DMS53 (cell line): ENCODE measurements at places on chromosomes 4 and X.

DNA sequence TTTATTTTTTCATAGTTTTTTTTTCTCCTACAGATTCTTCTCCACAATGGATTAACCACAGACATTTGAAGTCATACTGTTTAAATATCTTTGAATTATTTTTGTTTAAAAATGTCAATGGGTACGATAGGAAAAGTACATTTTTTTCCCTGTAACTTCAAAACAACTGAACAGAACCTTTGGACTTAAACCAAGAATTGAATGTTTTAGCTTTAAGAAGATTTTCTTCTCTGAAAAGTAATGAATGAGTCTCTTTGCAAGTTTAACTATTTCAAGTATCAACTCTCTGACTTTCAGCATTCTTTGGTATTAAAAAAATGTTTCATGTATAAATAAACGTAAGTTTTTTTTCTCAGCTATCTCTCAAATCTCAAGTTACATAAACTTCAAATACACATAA is 364.3 kb downstream of the FBXO8 start:
- no peak for DNase-seq

GRCh38 chr4:53532521-53532920 is 58.8 kb downstream of the LNX1 start:
- no peak for DNase-seq

DNA sequence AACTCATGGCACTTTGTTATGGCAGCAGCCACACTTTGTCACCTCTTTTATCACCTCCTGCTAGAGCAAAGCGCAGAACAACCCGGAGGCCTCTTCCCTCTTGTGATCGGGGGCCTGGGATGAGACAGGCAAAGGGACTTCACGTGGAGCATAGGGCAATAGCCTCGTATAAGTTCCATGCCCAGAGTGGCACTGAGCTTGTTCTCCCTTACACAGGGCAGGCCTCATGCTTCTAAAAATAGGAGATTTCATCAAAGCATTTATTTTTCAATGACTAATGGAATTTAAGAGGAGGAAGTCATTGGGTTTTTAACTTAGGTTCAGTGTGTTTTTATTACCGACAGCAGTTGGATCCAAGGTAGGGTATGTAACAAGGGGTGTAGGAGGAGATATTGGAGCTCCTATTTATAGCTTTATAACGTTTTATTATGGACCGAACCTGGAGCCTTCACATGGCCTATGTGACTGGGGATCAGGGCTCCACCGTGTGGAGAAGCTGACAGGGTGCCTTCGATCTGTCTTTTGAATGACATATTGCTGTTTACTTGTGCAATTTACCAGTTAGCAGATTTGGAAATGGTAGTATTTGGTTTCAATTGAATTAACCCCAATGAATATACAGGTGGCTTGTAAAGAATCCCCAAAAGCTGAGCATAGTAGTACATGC is 93.8 kb downstream of the SLC2A9 start:
- DNase-seq = no peak

GRCh38 chr4:156999175-156999517 is 27.5 kb upstream of the PDGFC start:
- DNase-seq = peak; percentile 71

DNA sequence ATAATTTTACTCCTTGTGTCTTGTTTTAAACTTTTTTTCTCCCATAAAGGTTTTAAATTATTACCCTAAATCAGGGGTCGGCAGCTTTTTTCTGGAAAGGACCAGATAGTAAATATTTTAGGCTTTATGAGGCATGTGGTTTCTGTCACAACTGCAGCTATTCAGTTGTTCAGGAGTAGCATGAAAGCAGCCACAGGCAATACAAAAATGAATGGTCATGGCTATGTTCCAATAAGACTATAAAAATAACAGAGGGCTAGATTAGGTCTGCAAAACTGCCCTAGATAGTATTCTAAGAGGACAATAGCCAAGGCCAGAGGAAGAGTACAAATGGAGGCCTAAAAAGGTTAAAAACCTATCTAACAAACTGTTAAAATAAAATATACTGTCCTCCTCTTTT is 24.6 kb downstream of the HERC5 start:
- DNase-seq = no peak

DNA sequence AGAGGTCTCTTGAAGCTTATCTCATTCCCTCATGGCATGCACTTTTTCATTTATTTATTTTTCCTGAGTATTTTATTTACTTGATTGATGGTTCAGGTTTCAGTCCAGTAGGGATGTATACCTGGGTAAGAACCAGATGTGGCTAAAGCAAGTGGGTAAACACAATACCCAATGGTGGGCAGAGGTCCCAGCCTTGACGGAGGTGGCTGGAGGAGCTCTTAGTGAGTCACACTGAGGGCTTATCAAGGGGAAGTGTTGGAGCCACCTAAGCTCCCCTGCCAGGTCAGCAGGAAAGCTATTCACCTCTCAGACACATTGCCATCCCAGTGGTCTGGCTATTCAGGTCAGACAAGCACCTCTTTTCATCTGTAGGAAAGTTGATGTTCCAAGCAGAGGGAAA is 236.2 kb upstream of the MAGEB16 start:
- DNase-seq = peak; percentile 32

GRCh38 chrX:71057848-71058530 is 10.1 kb downstream of the SNX12 start:
- no peak for DNase-seq

DNA sequence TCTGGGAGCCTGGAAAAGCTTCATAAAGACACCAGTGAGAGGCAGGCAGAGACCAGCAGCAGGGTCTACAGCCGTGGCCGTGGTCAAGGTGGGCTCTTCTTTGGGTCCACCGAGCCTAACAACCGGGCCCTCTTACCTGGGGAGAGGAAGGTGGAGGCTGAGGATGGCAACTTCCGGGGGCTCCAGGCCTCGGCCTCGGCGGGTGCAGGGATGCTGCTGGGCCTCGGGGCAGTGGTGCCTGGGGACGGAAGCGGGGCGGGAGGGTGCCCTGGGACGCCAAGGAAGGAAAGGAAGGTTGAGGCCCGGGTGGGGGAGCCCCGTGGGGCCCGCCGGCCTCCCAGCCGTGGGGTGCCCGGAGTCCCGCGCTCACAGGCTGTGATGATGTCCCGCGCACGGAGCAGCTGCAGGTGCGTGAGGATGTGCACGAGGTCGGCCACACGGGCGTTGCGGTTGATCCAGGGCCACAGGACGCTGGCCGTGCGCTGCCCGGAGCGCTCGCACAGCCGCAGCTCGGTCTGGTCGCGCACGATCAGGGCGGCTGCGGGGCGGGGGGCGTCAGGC is 561 bp downstream of the IRAK1 start:
- peak; percentile 62 for DNase-seq

DNA sequence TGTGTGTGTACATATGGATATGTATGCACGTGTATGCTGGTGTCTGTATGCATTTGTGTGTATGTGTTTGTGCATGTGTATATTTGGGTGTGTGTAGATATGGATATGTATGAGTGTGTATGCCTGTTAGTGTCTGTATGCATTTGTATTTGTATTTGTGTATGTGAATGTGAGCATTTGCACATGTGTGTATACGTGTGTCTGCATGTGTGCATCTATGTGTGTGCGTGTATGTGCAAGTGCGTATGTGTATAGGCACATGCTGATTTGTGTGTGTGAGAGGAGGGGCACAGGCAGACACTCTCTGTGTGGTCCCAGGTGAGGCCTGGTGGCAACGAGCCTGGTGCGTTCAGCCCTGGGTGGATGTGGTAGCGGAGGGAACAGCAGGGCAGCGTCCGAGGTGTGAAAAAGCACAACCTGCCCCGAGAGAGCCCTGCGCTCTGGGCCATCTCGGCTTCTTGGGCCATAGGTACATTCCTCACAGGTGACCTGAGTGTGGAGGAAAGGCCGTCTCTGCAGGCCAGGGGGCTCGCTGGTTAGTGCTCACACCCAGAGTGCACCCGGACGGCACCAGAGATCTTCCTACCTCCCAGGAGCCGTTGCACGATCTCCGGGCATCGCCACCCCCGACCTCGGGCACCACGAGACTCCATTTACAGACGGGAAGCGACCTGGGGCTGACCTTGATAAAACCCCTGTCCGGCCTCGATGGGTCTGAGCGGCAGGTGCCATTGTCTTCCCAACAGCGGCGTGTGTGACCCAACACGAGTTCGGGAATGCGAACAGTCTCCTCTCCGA is 45.0 kb downstream of the ASMT start:
- no peak for DNase-seq

DNA sequence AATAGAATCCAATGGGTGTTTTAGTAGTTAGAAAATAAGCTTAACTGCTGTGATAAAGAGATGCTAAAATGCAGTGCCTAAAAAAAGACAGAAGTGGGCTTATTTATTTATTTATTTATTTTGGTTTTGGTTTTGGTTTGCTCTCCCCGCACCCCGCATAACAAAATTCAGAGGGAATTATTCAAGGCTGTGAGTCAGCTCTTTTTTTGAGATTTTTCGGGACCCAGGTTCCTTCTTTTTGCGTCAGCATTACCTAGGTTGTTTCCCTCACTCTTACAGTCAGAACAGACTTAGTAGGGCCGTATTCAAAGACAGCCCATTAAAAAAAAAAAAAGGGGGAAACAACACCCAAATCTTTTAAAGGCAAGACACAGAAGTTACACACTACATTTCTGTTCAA is 1495.5 kb upstream of the ADGRL3 start:
- DNase-seq = no peak

GRCh38 chr4:113675731-113676697 is 85.5 kb downstream of the CAMK2D start:
- peak; percentile 3 for DNase-seq

- no peak for DNase-seq
Measured at GRCh38 chr4:78691971-78692821, 84.0 kb upstream of the BMP2K start.

GRCh38 chr4:183610033-183610432 is 49.0 kb downstream of the RWDD4 start:
- peak; percentile 29 for DNase-seq

- peak; percentile 2 for DNase-seq
Measured at GRCh38 chrX:14497184-14497666, 32.1 kb upstream of the GLRA2 start.

DNA sequence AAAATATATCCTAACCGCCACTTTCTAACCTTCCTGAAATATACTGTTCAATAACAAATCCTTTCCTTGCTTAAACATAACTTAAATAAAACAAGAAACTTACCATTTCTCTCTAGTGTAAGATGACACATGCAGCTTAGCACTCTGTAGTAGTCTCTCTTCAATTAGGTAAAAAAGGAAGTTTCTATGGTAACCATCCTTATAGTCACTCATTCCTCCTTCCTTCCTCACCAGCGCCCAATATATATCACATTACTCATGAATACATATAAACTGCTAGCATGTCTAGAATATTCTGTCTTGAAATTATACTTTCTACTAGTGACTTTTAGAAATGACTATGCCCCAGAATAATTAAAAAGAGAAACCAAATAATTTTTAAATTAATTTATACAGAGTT is 112.2 kb downstream of the SNCA start:
- DNase-seq = no peak

DNA sequence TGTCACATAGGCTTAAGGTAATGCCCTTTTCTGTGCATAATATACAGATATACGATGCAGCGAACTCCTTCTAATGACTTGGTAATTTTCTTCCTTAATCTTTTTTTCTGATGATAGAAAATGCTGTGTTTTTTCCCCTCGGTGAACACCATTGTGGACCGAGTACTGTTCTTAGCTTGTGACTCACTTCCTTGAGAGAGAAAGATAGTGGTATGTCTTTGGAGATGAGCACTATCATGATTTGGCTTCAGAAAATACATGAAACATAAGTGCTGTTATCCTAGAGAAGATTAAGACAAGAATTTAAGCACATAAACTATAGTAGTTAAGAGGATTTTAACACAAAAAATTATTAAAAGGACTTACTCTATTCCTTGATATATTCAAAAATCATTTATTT is 63.9 kb downstream of the RS1 start:
- DNase-seq = no peak

GRCh38 chrX:69546417-69546816 is 42.3 kb downstream of the NALF2 start:
- peak; percentile 27 for DNase-seq

DNA sequence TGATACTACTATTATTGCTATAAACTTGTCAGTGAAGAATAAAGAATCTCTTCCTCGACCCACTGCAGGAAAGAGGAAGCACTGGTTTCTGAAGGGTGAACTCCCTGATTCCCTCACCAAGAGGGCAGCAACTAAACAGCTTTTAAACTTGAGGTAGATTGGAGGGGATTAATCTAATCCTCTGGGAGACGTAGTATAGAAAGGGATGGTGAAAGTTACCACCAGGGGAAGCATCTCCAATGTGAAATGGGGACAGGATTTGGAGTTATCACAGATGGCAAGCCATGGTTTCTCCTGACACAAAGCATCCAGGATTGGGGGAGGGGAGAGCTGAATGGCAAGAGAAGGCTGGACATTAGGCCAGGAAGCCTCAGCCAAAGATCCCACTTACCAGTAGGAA is 62.7 kb upstream of the PTPN13 start:
- DNase-seq = no peak
